BJ (cell line): ENCODE measurements at places on chromosomes 1 and 21.

GRCh38 chr1:229227298-229227919 is 43.5 kb upstream of the RAB4A start:
- no peak for DNase-seq

- no peak for DNase-seq
Observed at GRCh38 chr1:112514901-112515300, 6.1 kb downstream of the WNT2B start.

GRCh38 chr1:84480650-84481049 is 1.6 kb downstream of the RPF1 start:
- no peak for DNase-seq

GRCh38 chr1:2312515-2313301 is 78.6 kb downstream of the MORN1 start:
- no peak for DNase-seq

DNA sequence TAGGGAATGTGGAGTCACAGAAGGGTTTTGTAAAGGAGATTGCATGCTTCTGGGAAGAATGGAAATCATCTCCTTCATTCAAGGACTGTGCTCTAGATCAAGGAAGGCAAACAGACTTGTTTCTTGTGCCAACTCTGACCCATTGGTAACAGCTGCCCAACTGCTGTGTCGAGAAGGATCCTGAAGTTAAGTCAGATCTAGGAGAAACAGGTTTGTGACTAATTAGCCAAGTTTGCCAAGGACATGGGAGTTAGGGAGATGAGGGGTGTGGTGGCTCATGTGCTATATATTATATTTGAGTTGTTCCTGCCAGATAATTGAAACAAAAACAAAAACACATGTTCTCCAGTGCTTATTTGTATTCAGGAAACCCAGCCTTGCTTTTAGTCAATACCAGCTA is 251.2 kb upstream of the USP24 start:
- DNase-seq: no peak

- no peak for DNase-seq
Observed at GRCh38 chr1:49234988-49235387, 458.3 kb upstream of the BEND5 start.

- no peak for DNase-seq
Observed at GRCh38 chr1:155929057-155929456, 5.2 kb downstream of the KHDC4 start.

GRCh38 chr1:233639611-233640010 is 25.7 kb downstream of the KCNK1 start:
- DNase-seq: no peak

DNA sequence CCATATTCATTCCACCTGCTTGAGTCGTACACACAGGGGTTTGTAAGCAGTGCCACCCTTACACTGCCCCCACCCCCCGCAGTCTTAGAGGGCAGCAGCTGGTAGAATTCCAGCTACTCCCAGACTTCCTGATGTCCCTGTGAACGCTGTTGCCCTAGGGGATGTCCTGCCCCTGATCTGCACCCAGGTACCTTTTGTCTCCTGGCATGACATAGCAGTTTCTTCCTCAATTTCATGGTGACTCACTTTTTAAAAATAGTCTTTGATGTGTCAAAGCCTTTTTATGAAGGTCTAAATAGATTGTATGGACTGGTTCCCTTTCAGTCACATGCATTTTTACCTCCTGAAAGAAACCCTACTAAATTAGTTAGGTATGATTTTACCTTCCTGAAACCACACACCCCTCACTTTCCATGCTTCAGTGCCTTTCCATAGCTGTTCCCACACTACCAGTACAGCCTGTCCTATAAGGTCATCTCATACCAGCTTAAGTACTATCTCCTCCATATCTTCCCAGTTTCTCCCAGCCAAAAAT is 76.4 kb downstream of the ST3GAL3 start:
- no peak for DNase-seq

DNA sequence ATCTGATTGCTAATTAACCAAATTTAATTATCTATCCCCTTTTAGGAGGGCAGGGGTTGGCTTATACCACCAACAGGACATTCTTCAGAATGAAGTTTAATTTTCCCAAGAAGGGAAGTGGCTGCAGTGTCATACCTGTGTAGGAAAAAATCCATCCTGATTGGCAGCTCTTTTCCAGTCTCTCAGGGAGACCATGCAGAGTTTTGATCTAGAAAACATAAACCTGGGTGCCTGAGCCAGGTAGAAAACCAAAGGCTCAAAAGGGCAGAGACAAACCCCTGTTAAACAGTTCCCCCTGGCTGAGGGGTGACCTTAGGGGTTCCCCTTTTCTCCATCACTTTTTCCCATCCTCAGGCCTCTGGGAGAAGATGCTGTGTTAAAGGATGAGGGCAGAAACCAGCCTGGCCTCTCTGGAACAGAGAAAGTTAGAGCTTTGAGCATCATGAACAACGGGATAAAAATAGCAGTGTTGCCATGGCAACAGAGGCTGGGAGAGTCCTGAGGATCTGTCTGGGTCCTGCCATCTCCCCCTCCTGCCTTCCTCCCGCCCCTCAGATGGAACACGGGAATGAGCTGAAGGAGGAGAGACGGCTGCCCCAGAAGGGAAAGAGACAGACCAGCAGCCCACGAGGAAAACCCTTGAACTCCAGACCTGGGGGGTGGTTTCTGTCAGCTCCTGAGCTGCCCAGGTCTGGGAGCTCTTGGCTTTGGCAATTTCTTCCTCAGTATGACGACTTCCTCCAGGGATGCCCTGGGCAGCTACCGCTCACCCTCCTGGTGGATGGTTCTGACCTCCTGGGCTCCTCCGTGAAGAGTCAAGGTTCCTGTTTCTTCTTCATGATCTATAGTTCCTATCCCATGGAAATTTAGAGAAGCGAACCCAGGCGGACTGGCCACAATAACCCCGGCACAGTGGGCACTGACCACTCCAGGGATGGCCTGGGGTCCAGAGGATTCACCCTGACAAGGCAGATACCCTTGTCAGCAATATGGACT is 14.0 kb upstream of the LEMD1 start:
- DNase-seq: no peak

- no peak for DNase-seq
Observed at GRCh38 chr1:241918879-241919278, 38.7 kb upstream of the BECN2 start.

- DNase-seq: no peak
Observed at GRCh38 chr21:33732038-33732437, 89.7 kb downstream of the ITSN1 start.

GRCh38 chr1:37240897-37241296 is 206.6 kb upstream of the GRIK3 start:
- no peak for DNase-seq
